ENCODE measurements at places on chromosomes 5 and 9.

- DNase-seq = no peak
Observed at GRCh38 chr9:115413766-115414382, 295.9 kb upstream of the TNC start.

DNA sequence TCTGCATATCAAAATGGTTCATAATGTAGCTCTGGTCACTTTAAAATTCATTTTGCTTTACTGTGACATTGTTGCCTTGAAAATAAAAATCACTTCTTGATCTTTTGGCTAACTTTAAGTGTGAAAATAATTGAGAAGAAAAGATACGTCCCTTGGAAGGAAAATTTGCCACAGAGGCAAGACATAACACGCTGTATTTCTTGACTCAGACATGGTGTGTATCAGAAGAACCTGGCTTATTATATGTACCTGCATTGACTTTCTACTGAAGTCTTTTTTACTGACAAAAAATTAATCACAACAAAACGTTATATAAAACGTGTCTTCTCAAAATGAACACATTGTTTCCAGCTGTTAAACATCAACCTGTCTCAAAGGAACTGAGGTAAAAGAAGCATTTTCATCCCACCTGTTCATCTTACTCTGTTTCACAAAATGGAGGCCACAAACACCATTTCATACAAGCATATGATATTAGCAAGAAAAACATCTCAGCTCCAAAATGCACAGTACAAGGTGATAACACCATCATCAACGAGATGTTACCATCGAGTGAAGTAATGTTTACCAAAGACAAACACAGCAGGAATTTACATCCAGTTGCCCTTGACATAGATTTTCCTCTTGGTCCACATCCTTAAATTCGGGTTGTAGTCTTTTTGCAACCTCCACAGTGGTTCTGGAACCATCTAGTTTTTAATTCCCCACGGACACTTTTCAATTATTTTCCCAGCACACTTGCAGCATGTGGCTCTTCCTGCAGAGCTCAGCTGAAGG, 179.9 kb downstream of the GLIS3 start:
- no peak for DNase-seq

DNA sequence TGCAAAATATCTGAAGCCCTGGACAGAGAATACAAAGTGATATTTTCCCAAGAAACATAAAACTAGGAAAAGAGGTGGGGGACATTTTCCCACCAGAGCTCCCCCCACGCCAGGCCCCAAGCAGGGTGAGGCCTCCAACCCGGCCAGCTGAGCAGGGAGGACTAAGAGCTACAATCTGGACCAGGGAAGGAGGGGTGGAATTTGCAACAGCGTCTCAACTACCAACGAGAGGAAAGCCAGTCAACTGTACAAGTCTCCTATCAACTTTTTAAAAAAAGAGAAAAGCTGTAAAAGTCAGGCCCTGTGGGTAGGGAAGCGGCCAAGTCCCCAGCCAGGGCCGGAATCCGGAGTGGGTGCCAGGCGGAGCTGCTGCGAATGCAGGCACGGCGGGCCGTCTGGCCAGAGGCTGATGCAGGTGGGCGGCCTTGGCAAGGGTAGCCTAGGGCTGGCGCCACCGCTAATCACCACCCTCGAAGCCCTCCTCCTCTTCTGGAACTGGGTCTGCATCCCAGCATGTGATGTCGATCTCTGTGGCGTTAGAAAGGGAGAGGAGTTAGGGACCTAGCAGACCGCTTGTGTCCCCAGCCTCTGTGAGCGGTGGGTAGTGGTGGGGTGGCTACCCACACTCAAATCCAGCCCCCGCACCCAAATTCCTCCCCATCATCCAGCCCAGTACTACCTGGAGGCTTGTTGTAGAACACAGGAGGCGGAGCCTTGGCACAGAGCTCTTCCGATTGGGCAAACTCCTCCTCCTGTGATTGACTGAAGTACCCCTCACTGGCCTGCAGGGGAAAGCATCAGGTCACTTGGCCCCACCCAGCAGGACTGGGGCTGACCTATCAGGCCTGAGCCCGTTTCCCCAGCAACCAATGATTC, 10.6 kb downstream of the PRR7 start:
- DNase-seq = no peak

DNA sequence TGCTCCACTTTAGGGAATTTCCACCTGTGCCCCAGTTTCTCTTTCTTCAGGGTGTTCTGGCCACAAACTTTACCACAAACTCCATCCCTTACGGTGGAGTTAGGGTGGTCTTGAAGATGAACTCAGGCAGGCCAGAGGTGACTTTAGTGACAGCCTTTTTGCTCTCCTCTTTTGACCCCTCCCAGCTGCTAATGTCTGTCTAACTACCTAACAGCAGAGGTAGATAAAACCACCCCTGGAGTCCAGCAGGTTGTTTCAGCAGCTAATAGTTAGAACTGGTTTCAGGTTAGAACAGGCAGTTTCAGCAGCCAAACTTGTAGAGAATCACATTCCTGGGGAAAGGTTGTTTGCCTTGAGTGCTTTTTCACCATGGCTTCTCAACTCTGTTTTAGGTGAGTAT, 971.3 kb upstream of the CDH18 start:
- DNase-seq = no peak

DNA sequence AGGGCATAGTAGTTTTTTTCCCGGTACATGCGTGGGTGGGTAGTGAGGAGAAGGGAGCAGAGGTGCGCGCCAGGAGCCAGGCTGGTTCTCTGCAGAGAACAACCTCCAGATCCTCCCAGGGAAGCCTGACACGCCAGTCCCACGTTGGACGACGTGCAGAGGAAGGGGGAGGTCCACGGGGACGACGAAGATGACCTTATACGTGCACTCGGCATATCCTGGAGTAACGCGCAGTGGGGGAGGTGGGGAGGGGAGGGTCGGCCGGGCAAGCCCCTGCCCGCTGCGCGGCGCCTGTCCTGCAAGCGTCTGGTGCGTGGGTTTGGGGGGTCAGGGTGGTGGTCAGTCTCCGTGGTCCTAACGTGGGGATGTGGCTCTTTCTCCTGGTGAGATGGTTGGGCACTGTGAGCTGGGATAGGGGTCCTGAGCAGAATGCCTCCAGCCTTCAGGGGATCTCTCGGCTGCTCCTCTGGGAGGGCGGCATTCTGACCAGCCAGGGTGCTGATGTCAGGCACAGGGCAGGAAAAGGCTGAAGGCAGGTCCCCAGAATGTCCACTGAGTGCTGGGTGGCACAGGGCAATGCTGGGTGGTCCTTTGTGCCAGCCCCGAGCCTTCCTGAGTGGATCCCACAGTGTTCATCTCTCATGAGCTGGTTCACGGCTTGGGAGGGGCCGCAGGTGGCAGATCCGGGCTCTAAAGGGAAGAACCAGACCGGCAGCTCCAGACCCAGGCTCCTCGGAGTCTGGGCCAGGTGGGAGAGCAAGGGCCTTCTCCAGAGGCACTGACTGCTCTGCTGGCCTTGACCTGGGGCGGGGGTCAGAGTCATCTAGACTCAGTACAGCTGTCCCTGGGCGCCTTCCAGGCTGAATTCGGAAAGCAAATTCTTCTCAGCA, 10.5 kb upstream of the SCGB3A1 start:
- no peak for DNase-seq

- DNase-seq = no peak
Observed at GRCh38 chr5:141359790-141360426, at the start of gene PCDHGB2. TSS of gene PCDHGB2 (plus strand) at chr5:141359994. CDS start at chr5:141360136, 142 bp downstream.

DNA sequence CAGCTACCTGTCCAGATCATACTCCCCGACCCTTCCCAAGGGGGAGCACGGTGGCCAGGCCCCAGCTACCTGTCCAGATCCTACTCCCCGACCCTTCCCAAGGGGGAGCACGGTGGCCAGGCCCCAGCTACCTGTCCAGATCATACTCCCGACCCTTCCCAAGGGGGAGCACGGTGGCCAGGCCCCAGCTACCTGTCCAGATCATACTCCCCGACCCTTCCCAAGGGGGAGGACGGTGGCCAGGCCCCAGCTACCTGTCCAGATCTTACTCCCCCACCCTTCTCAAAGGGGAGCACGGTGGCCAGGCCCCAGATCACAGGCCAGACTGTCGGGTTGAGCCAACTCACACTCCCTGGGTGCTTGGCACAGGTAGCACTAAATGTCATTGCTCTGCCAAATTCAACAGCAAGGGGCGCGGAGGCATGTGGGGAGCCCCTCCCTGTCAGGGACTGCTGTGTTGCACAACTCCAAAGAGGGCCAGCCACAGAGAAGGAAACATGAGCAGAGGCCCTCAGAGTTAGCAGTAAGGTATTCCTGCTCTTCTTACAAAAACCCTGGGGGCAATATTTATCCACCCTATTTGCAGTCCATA, 136.9 kb downstream of the OLFM1 start:
- DNase-seq = no peak

DNA sequence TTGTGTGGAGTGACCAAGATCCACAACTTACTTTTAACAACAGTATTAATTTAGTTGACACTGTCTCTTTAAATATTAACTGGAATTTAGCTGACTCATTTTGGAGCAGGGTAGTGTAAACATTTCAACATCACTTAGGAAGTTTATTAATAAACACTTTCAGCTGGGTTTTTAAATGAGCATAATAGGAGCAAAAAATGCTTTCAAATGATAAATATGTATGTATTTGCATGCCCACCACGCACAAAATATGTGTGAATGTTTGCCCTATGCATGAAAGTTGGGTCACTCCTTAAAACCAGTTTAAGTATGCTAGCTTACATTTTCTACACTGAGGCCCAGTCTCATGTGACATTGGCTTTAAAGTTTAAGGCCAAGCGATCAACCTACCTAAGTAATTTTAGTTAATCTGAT, 2.9 kb downstream of the ZFAND5 start:
- DNase-seq = no peak

DNA sequence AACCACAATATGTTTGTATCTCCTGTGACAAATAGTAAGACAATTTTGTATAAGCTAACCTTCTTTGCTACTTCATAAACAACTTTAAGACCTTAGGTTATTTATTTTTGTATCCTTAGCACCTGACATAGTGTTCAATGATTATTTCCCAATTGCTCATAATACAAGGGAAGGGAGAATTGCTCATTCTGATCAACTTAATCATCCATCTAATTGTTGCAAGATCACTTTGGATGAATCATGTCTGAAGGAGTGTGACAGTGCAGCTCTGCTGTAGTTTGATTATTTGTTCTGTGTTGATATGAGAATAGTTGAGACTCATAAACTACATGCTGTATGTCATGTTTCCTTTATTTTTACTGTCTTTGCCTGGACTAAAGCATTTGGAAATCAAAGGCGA, 721.3 kb upstream of the SEMA6A start:
- DNase-seq = no peak

DNA sequence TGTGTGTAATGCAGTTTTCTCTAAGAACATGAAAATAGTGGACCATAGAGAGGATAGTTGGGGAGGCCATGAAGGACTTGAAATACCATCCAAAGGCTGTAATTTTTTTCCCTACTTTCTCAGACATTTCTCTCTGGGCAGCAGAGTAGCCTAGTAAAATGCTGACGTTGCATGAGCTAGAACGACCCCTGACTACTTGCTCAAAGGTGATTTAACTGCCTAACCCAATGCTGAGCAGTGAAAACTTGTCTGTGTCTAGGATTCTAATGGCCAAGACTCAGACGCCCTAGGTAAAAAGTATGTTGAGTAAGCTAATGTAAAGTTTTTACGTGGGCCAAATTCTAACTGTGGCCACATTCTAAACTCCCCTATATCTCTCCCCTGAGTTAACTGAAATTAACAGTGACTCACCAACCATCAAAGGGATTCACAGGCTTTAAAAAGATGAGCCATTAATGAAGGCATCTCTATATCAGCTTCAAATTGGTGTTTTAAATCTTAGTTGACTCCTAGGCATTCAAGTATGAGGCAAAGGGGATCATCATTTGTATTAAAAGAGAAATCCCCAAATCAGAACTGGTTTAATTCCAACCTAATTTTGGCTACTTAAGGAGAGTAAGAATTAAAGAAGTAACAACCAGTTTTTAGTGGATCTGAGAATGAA, 121.0 kb upstream of the GAS1 start:
- DNase-seq = no peak

DNA sequence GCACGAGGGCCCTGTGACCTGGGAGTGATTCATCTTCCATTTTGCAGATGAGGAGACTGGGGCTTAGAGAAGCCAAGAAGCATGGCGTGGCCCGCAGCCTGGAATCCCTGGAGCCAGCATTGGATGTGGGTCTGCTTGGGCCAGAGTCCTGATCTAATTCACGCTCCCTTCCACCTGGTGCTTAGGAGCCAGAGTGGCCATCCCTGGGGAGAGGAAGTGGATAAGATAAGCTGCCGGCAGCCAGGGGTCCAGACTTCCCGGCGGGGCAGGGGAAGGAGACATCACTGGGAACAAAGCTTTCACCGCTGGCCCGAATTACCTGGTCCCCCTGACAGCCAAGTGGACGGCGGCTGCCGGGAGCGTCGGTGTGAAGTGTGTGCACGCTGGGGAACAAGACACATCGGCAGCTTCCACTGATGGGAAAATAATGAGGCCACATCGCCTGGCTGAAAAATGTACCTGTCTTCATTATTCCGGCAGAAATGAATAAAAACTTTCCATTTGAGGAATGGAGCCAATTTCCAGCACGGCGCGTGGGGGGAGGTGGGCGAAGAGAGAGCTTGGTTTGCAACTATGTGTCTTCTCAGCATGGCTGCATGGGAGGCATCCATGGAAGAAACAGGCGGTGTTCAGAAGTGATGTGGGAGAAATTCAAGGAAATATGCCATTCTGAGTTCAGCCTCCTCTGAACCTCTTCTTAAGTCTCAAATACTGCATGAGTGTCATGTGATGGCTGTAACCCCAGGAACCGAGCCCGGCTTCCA, 78.5 kb downstream of the OLFM1 start:
- peak; percentile 40 for DNase-seq

DNA sequence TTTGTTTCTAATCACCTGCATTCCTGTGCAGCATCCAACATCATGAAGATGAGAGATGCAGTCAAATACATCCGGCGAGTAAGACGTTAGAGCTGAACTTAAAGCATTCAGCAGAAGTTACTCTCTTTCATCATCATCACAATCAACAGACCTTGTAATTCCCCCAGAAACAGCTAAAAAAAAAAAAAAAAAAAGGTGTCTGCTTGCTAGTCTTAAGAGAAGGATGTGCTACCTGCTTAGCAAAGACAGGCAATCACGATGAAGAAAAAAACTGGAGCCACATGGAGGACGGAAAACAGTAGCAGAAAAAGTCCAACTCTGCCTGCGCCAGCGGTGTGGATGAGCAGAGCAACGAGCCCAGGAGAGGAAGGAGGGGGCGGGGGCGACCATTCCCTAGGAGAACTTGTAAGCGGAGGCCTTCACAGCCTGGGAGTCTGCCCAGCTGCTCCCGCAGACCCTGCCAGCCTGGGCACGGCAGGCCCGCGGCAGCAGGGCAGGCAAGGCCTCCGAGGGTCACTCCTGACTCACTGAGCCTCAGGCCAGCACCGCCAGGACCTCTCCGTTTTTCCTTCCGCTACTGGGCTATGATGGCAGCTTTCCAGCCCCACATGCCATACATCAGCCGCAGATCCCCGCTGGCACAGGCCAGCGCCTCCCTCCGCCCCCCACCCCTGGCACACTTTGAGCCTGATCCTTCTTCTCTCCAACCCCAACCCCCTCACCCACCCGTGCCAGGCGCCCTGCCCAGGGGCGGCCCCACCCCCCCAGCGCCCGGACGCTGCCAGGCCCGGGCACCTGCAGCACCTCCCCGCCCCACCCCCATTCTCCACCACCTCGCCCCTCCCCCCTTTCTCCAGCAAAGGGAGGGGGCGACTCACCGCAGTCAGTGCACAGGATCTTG, 1.4 kb downstream of the NRG2 start:
- DNase-seq = peak; percentile 61

- no peak for DNase-seq
Observed at GRCh38 chr5:130624805-130625204, 540.3 kb downstream of the HINT1 start.

- no peak for DNase-seq
Observed at GRCh38 chr5:67292201-67292940, 95.8 kb upstream of the CD180 start.

GRCh38 chr9:133205996-133206931, 2.8 kb downstream of the OBP2B start:
- no peak for DNase-seq

GRCh38 chr9:110746211-110746930, 77.8 kb downstream of the MUSK start:
- no peak for DNase-seq
